CD4-positive, alpha-beta T cell (primary cell): ENCODE measurements at places on chromosomes 7 and 10.
A peak's percentile ranks its signal among the peaks of the same experiment; 100 is the strongest.

- no peak for DNase-seq
These were observed 567.6 kb downstream of the PTPRN2 start for GRCh38 chr7:158019726-158020705.

DNA sequence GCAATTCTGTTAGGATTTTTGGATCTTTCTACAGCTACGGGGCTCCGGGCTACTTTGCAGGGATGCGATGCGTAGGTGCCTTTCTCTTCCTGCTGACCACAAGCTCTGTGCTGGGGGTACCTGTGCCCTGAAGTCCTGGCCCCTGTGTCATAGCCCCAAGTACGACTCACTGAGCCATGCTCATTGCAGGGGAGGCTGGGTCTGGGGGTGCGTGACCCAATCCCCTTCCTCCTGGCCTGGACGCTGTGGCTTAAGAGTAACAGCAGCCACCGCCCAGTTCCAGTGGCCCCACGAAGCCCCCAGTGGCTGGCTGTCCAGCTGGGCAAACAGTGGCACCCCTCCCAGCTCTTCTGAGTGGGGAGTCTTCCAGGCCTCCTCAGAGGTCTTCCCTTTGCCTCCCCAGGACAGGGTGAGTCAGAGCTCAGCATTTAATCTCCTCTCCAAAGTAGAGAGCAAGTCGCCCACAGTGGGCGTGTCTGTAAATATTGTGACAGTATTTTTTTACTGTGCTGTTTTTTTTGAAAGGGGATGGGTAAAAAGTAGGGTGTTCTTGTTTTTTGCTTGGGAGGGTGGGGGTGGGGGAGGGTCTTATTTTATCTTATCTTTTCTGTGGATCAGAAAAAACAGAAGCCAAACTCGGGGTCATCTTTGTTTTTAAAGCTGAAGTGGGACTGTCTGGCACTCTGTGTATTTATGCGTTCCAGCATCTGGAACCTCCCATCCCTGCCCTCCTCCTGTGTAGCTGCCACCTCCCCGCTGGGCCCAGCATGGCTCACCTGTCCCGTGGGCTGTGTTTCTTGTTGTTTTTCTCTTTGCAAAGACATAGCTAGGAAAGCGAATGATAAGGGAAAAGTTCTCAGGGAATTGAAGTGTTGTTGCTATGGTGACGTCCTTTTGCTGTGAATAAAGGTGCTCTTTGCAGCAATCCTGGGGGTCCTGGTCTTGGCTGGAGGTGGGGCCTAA, 8.2 kb downstream of the LFNG start:
- DNase-seq: no peak

- no peak for DNase-seq
These were observed 84.1 kb downstream of the THSD7A start for GRCh38 chr7:11747715-11748485.

GRCh38 chr10:100637785-100638184, 102.0 kb downstream of the HIF1AN start:
- DNase-seq: no peak

- DNase-seq: no peak
These were observed 6.6 kb upstream of the TMEM184A start for GRCh38 chr7:1562597-1563051.

- DNase-seq: no peak
These were observed at the start of gene ADGRA1 for GRCh38 chr10:133087679-133088178. ADGRA1 (plus strand) TSS chr10:133087924; CDS start chr10:133088910, 986 bp downstream.

- DNase-seq: no peak
These were observed 477.5 kb downstream of the PTPRN2 start for GRCh38 chr7:158110034-158110590.

DNA sequence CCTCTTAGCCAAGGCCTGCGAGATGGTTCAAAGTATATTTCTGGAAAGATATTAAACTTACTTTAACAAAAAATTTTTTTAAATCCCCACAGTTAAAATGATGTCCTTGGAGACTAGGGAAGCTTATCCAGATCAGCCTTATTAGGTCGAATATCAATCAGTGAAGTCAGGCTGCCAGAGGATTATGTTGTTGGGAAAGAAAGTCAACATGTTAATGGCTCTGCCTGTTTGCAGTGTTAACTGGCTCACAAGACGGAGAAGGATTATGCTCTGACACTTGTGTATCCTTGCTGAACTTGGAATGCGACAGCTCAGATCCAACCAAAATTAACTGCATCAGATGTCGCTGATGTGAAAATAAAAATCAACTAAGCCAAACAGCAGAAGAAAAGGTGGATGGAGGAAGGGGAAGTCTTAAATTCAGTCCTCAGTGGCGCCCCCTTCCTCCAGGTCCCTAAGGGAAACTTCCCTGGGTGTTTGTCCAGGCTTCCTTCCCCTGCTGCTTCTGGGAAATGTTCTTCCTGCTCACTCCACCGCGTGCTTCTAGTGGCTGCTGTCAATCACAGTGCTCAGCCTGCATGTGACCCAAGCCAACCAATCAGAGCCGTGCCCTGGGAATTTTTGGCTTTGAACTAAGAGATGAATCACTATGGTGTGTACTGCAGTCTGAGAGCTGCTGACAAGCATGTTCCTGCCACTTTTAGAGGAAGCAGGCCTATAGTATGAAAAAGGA, 690.4 kb upstream of the NRP1 start:
- DNase-seq: no peak

GRCh38 chr7:15158141-15158810, 255.7 kb upstream of the DGKB start:
- no peak for DNase-seq

GRCh38 chr7:713488-714230, 12.8 kb upstream of the DNAAF5 start:
- DNase-seq: no peak

DNA sequence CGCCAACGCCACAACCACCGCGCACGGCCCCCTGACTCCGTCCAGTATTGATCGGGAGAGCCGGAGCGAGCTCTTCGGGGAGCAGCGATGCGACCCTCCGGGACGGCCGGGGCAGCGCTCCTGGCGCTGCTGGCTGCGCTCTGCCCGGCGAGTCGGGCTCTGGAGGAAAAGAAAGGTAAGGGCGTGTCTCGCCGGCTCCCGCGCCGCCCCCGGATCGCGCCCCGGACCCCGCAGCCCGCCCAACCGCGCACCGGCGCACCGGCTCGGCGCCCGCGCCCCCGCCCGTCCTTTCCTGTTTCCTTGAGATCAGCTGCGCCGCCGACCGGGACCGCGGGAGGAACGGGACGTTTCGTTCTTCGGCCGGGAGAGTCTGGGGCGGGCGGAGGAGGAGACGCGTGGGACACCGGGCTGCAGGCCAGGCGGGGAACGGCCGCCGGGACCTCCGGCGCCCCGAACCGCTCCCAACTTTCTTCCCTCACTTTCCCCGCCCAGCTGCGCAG, 424 bp downstream of the EGFR start:
- no peak for DNase-seq

- DNase-seq: no peak
These were observed 4.1 kb downstream of the ARMC3 start for GRCh38 chr10:22931948-22932347.

DNA sequence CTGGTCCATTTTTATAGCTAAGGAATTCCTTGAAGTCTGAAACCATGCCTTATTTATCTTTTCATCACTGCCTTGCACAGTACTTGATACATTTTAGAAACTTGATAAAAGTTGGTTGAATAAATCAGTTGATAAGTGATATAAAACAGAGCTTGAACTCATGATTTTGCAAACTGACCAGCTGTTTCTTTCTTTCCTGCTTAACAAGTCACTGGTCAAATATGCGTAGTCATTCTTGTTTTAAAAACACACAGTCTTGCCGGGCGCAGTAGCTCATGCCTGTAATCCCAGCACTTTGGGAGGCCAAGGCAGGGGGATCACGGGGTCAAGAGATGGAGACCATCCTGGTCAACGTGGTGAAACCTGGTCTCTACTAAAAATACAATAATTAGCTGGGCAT, 6.3 kb downstream of the TPST1 start:
- no peak for DNase-seq

DNA sequence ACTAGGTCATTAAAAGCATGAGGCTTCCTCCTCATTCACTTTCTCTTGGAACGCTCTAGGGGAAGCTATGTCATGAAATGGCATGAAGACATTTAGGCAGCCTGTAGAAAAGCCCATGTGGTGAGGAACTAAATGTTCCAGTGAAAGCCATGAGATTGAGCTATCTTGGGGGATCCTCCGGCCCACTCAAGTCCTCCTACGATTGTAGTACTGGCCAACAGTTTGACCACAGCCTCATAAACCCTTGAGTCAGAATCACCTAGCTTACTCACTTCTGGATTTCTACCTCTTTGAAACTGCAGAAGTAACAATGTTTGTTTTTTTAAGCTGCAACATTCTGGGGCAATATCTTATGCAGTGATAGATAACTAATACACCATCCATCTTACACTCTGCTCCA, 605.1 kb downstream of the SORCS1 start:
- no peak for DNase-seq

GRCh38 chr7:116403265-116403664, 96.3 kb upstream of the CAV2 start:
- DNase-seq: no peak

DNA sequence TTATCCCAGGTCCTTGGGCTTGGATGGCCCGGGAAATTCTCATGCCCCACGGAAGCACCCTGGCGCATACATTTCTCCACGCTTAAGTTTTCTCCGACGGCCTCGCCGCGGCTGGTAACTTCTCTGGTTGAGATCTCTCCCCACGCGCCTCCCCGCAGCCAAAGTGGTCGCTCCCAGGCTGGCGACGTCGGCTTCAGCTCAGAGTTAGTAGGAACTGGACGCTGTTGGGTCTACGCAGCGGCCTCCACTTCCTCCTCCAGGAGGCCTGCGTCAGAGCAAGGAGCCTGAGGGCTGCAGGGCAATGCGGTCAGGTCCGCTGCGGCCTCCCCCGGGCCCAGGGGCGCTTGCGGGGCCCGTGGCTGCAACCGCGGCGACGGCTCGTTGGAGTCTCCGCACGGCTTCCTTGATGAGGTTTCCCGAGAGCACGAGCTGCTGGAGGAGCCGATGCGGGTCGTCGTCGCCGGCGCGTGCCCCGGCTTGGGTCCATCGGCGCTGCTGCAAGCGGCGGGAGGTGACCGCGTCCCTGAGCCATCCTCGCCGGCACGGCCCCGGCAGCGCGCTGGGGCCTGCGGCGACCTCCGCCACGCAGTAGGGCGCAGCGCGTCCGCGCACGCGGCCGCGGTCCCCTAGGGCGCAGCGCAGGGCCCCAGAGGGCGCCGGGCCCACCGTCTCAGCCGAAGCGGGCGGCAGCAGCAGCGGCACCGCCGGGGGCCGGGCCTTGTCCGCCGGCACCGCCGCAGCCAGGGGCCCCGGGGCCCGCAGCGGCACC, 744 bp downstream of the FRAT2 start:
- peak; percentile 61 for DNase-seq

DNA sequence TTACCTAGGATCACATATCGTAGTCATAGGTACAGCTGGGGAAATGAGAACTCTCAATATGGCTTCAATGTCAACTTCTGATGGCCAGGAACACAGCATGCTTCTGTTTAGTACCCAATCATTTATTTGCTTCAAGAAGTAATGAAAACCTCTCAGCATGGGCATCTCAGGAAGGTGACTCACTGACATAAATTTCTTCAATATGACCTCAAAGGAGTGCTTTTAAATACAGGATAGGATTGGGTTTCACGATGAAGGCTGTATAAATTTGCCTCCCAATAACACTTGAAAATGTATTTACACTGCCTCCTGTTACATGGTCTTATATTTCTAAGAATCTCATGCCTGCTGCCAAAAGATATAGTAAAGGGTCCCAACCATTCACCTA, 15.1 kb downstream of the ITGA8 start:
- no peak for DNase-seq
